ENCODE measurements at places on chromosomes 16 and 17. TPM values are rescaled to one million over a fixed set of nuclear protein-coding genes. Genes with fewer than 3 reads are reported as not detected.

DNA sequence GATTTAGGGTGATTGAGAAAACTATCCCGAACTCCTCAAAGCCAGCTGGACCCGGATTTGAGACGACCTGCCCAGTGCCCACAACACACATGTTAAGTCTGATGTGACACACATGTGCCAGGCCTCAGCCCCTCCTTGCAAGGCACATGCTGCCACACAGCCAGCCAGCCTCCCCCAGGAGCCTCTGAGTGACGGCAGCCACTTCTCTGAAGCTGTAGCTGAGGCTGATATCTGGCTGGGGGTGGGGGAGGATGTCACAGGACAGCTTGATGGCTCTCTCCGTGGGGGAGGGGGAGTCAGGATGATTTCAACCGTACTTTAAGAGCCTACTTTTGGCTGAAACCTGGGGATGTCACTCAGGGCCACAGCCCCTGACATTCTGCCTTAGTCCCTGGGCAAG, 40.9 kb downstream of the SRCIN1 start:
- DNase-seq: no peak

DNA sequence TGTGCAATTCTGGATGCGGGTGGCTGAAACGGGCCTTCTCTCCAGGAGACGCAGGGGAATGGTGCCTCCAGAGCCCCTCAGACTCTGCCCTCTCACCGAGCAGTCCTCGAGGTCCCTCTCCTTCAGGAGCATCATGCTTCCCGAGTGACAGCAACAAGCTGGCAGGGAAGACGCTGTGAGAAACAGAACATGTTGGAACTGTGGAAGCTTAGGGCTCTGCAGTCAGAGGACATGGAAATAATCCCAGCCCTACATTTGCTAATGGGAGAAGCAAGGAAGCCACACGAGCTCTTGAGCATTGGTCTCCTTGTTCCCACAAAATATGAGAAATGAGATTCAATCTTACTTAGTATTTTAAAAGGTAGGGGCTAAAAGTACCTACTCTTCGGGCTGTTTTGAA, 115.0 kb downstream of the DYNLRB2 start:
- no peak for DNase-seq

- DNase-seq: no peak
Observed at GRCh38 chr17:27532269-27533263, 76.3 kb downstream of the KSR1 start.

DNA sequence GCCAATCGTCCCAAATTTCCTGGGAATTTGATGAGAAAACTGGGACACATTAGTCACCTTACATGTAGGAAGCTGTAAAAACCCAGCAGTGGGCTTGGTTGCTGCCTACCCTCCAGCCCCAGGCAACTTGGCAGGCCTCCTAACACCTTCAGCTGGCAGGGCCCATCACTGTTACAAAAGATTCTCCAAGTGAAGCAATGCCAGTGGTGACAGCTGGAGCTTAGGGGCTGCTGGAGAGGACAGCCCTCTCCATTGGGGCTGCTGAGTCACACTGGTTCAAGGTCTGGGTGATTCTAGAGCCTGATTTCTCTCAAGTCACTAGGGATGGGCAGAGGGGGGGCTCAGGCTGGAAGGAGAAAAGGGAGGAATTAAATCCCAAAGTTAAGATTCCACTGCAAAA, 180.6 kb downstream of the COPRS start:
- no peak for DNase-seq

Gene MEIOC
- total RNA-seq: not detected
